Right cardiac atrium (tissue), 5 donors: ENCODE measurements at places on chromosomes 6 and 20. TPM values are rescaled to one million over a fixed set of nuclear protein-coding genes. Genes with fewer than 3 reads are reported as not detected.
A peak's percentile ranks its signal among the peaks of the same experiment; 100 is the strongest.

DNA sequence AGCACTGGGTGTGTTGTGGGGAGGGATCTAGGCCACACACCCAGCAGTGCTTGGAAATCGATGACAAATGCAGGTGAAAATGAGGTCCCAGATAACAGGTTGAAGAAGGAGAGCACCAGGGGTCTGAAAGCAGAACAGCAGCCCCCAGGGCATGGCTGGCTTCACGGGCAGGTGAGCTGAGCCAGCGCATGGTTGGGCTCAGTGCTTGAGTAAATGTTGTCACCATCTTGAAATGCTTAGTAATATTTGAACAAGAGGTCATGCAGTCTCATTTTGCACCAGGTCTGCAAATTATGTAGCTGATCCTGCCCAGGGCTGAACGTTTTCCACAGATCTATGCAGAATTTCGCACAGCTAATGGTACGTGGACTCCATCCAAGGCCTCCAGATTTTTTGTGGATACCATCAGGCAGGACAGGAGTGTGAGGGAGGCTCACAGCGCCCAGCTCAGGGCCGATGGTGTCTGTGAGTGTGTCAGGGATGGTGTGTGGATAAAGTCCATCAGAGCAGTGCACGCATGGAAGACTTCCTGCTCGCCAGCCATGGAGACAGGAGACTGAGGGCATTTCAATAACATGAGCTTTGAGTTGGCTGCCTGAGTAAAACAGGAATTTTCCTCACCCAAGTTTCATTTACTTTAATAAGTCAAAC, 53.1 kb upstream of the SNX9 start:
- no peak for DNase-seq

The COL9A1 gene
- 14.3 TPM for total RNA-seq

GRCh38 chr6:37640786-37641395, 56.8 kb downstream of the MDGA1 start:
- no peak for DNase-seq

DNA sequence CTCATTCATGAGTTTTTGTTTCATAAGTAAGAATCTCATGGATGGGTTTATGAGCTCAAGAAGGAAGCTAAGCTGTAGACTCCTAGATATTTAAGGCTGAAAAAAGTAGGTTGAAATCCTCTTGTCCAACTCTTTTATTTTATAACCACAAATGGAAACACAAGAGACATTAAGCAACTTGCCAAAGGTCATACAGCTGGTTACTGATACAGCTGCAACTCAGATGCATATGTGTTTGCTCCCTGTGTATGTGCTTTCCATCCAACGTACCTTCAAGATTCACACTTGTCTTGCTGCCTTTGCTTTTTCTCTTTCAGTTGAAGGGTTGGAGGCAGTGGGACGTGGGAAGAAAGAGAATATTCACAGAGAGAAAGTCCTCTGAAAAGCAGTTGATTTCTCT, 153.5 kb upstream of the STMND1 start:
- no peak for DNase-seq

DNA sequence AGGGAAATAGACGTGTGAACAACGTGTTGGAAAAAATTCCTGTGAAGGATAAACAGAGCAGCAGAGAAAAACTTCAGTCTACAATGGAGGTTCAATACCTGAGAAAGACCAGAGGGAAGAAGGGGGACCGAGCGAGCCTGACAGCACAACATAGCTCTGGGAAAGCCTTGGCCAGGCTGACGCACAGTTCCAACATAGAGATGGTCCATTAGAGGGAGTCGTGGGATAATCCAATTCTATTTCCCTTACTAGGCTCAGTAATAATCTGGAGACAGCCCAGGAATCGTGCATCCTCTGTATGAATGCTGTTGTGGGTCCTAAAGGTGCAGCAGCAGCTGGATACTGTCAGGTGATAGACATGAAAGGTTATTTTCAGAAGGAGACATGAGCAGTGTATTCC, 370.8 kb upstream of the BTBD3 start:
- no peak for DNase-seq

- no peak for DNase-seq
Measured at GRCh38 chr6:148273962-148274752, 68.5 kb upstream of the SASH1 start.

The TRIM40 gene
- total RNA-seq: not detected

The BTN1A1 gene
- total RNA-seq: not detected

DNA sequence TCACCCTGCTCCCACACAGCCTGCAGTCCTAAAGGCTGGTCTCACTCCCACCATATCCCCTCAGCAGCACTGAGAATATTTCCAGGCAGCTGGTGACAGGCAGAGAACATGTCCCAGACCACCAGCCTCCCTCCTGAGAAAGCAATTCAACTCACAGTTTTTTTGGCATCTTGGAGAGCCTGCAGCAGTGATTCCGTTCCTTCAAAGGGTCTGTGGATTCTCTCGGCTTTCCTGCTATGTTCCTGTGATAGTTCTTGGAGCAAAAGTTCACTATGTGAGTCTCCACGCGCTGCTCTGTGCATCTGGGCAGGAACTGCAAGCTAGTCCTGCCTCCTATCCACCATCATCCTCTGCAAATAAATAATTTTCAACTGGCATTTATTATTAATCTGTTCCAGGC, 448.3 kb upstream of the HSF2 start:
- no peak for DNase-seq

The CLPSL2 gene
- total RNA-seq: not detected

The GDAP1L1 gene
- total RNA-seq: 0.43 TPM

The PGBD1 gene
- total RNA-seq: 3.0 TPM

GRCh38 chr6:91376686-91377085, 789.8 kb upstream of the MAP3K7 start:
- DNase-seq: no peak

GRCh38 chr6:11947063-11947462, 65.0 kb upstream of the HIVEP1 start:
- DNase-seq: no peak

DNA sequence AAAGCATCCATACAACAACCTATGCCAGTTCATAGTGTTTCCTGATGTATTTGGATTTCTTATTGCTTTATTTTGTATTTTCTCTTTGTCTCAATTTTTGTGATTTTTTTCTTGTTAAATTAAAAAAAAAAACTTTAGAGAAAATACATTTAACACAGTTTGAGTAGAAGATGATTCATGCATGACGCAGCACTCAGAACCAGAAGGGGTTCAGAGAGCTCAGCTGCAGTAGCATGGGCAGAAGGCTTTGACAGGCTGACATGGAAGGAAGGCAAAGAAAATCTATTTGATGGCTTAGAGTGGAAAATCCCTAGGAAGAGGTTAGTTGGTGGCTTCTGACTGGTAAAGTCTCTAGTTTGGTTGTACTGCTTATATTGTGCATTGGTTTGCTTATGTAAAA, 207.2 kb upstream of the STXBP5 start:
- no peak for DNase-seq

DNA sequence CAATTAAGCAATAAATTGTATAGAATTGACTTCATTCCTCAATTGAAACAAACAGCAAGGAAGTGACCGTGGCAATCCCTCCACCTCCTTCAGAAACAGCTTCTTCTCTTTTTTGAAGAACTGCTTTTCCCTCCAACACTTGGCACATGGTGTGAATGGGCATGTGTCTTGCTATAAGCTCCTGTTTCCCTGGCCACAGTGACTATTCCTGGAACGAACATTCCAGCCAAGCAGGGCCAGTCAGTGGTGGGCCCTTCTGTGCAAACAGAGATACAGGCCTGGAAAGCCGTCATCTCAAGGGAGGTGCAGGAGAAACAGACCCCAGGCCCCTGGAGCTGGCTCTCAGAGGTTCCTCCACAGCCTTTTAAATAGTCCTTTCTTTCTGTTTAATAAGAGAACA, 6.9 kb downstream of the TXNDC5 start:
- no peak for DNase-seq

The TRERF1 gene
- 2.8 TPM for total RNA-seq

DNA sequence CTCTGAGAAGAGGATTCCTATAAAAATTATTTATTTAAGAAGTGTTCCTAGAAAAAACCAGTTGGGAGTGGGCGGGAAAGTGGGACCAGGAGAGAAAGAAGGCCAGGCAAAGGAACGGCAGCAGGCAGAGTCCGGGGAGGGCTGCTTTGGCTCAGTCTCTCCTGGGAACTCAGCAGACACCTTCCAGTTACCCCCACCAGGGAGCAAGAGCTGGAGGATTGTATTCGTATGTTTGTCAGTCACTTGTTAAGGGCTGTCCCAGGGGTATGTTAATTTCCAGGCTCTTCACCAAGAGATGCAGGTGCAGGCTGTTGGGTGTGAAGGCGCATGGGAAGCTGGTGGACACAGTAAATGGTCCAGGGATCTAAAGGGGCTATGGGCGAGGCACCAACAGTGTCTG, 53.0 kb upstream of the CHD6 start:
- DNase-seq: no peak

DNA sequence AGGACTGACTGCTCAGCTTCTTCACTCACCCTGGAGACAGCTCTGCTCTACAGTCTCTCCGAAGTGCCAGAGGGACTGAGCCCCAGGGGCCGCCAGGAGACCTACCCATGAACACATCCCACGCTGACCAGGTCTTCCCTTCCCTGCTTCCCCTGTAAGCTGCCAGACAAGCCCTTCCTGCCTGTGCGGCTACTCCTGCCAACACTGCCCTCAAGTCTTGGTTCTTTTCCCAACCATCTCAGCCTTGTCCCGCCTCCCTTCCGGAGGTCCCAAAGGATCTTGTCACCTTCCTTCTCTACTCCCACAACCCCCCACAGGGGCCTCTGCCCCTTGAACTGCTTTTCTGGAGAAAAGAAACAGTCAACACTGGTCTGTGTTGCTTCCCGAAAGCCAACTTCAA, 15.0 kb downstream of the CPNE5 start:
- peak; percentile 41 for DNase-seq

DNA sequence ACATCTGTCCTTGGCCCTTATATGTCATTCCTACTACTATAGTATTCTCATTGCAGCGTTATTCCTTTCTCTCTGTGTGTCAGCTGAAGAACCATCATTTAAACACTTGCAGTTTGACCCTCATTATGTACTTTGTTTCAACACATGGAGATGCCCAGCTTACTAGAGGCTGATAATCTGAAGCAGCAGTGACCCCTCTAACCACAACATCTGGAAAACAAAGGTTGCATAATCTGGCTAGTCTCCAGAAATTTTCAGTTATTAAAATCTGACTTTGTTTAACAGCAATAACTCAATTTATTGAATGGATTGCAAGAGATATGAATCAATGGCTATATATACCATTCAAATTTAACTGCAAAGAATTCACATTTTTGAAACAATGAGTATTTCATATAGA, 6.6 kb upstream of the PHIP start:
- no peak for DNase-seq

DNA sequence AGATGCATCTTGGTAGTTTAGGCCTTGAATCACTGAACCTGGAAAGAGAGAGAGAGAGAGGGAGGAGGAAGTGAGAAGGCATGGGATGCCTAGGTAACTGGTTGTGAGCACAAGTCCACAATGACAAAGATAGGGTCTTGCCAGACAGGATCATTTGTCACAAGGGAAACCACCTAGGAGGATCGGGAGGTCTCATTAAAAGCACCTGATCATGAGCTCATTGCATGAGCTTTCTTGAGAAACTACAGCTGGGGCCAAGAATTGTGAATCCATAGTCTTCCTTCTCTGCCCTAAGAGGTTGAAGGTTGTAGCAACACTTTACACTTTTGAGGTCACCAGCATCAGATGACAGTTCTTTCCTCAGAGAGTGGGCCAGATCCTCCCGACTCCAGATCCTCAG, 195.7 kb downstream of the CD83 start:
- no peak for DNase-seq
